Activated CD4-positive, alpha-beta T cell treated with anti-CD3 and anti-CD28 coated beads, Interleukin-10, Interleukin-2, amounts not matched to agents 100 ng/mL and 50 ng/mL, durations not matched to agents 16 hours and 8 hours (primary cell): ENCODE measurements at places on chromosomes 16 and 17.
A peak's percentile ranks its signal among the peaks of the same experiment; 100 is the strongest.

DNA sequence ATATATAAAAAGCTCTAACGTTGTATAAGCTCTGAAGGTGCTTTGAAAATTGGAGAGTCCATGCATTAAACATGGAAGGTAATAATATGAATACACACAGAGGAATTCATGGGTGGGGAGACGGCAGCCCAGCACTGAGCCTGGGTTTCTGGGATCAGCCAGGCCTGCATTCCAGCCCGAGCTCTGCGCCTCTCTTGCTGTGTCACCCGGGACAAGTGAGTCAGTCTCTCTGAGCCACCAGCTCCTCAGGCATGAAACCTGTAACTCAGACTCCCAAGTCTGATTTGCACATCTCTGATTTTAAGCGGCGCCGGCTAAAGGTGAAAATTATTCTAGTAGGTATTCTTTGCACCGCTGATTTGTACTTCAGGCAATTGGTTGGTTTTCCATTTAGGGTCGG is 238.8 kb downstream of the MRTFB start:
- no peak for DNase-seq

DNA sequence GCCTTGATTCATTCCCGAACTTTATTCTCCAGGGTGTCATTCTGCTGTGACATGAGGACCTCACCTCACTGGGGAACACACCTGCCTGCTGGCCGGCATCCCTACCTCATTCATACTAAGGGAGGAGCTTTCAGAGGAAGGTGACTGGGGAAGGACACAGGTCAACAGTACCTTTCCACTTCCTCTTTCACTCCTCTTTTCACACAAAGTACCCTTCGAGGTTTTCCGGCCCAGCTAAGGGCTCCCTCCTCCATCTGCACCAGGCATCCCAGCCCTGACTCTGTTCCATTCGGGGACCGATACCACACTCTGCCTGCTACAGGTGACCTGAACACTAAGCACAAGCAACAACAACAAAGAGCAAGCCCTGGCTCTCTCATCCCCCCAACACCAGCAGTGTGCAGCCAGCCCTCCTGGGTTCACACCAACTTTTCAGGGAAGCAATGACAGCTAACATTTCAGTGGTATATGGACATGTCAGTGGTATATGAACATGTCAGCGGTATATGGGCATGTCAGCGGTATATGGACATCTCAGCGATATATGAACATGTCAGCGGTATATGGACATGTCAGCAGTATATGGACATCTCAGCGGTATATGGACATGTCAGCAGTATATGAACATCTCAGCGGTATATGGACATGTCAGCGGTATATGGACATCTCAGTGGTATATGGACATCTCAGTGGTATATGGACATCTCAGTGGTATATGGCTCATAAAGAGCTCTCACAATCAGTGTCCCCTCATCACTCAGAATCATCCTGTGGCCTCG is 16.0 kb downstream of the TRIM25 start:
- no peak for DNase-seq

DNA sequence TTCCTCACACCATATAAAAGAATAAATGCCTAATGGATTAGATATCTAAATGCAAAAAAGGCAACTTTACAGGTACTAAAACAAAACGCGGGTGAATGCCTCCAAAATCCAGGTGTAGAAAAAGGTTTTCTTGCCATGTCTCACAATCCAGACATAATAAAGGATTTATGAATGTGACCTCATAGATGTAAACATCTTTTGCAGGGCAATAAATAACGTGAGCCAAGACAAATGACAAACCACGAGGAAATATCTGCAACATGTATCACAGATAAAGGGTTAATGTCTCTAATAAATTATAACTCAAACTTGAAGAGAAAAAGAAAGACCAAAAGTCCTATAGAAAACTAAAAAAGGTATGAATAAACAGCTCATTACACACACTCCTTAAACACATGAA is 180.7 kb downstream of the PARN start:
- no peak for DNase-seq

GRCh38 chr16:50061326-50061725 is 4.4 kb upstream of the HEATR3 start:
- no peak for DNase-seq

- peak; percentile 49 for DNase-seq
Measured at GRCh38 chr16:27515874-27516353, 33.8 kb downstream of the GTF3C1 start.

GRCh38 chr17:82248815-82249674 is 20.2 kb downstream of the SLC16A3 start:
- DNase-seq, result no peak

GRCh38 chr16:9630985-9631384 is 539.5 kb downstream of the HAPSTR1 start:
- DNase-seq, result no peak

GRCh38 chr16:90019543-90020259 is 445 bp upstream of the DBNDD1 start:
- peak; percentile 38 for DNase-seq

DNA sequence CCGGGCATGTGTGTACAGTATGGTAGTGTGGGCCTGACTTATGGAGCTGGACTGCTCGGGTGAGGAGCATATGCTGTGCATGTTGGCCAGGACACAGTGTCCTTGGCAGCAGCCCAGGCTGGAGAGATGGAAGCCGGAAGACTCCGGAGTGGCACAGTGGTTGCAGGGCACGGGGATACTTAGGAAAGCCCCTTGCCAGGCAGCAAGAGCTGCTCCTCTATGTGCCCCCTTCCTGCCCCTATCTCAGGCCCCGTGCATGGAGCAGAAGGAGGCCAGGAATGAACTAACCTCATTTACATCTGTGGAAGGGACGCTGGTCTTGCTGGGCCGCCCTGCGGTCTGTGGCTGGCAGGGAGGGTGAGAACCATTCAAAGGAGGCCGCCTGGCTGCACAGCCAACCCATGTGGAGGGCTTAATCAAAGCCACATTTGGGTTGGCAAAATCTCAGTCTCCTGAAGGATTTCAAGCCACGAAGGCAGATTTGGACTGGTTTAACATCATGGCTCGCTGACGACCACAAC is 32.2 kb upstream of the RCVRN start:
- DNase-seq, result no peak

DNA sequence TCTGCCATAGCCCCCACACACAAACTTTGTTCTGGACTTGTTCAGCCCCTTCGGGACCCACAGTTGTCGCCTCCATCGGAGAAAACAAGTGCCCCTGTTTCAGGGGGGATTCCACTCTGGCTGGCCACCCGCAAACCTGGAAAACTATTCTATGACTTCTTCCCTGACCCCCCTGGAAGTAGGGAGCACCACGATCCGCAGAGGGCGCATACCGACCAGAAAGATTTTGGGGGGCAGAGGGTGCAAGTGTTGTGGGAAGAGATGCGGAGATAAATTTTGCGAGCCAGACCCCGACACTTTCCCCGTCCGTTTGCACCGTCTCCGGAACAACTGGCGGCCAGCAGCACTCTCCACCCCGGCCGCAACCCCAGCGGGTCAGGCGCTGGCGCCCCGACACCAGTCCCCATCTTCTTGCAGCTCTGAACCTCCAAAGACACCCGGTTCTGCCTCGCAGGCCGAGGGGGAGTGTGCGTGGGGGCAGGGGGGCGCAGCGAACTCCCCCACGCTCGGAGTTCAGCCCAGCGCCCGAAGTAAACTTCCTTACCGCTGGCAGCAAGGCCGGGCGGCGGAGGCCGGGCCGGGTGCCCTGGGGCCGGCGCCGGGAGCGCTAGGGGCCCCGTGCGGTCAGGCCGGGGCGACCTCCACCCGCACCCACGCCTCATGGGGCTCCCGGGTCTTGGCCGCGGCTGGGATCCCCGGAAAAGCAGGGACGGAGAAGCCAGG is 744 bp downstream of the SALL1 start:
- DNase-seq, result no peak

GRCh38 chr17:33633446-33633845 is 340.4 kb upstream of the ASIC2 start:
- no peak for DNase-seq

DNA sequence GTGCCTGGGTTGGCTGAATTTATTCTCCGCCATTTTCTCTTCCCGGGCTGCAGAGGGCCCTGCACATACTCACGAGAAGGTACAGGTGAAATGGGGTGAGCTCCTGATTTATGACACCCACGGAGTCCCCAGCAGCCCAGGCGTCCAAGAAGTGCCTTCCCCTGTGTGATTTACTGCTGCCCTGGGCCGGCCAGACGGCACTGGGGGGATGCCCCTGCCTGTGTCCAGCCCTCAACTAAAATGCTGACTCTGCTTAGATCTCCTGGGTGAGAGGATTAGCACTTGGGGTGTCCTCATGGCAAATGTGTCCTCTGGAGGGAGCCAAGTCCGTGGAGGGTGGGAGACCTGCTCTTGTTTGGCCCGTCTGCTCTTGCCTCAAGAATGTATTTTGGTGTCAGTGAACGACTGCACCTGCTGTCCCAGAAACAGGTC is 132.4 kb downstream of the MAF start:
- no peak for DNase-seq

- DNase-seq, result no peak
Measured at GRCh38 chr17:78958641-78959127, 21.0 kb downstream of the LGALS3BP start.

GRCh38 chr16:84044118-84044488 is 1.5 kb upstream of the SLC38A8 start:
- no peak for DNase-seq

DNA sequence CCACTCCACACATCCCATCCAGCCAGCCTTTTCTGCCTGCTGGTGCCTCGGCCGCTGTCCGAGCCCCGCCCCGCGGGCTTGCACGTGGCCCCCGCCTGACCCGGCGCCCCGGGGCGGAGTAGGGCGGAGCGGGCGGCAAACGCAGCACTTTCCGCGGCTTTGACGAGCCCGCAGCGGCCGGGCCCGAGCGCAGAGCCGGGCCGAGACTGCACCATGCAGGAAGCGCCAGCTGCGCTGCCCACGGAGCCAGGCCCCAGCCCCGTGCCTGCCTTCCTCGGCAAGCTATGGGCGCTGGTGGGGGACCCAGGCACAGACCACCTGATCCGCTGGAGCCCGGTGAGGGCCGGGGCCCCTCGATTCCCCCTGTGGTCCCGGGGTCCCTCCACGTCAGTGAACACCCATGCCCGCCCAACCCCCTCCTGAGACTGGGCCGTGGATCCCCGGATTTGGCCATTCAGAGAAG is at the start of gene HSF4:
Gene HSF4 (plus strand): TSS at position 147 of the 463 bp plus-strand sequence. CDS start 67 bp downstream, at position 214.
- no peak for DNase-seq

DNA sequence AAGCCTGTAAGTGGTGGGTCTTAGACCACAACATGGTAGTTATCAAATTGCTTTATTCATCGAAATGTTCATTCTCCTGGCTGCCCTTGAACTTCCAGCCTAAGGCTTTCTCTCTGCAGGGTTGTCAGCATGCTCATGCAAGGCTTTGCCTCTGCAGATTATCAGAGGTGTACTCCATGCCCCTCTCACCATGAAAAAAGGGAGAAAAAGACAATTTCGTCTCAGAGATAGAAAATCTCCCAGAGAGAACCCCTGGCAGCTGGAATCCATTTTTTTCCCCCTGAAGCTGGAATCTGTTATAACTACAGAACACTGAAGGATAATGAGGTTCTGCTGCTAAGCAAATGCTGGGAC is 33.9 kb upstream of the METTL9 start:
- DNase-seq, result no peak

GRCh38 chr17:51427856-51428255 is 167.5 kb downstream of the UTP18 start:
- DNase-seq, result peak; percentile 81

DNA sequence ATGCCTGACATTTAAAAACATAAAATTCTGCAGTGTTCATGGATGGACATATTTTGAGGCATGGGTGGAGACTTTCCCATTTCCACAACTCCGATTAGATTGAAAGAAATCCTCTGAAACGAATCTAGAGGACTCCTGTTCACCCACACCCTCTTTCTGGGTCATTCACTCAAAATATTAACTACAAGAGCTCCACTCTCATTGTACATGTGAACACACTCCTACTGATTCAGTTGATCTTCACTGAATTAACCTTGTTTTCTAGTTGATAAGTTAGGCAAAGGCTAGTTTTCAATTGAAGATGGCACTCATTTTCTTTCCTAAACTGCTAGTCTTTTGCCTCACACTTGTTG is 44.1 kb downstream of the GRB7 start:
- DNase-seq, result no peak

GRCh38 chr16:57614536-57614935 is 13.9 kb upstream of the ADGRG1 start:
- peak; percentile 36 for DNase-seq

DNA sequence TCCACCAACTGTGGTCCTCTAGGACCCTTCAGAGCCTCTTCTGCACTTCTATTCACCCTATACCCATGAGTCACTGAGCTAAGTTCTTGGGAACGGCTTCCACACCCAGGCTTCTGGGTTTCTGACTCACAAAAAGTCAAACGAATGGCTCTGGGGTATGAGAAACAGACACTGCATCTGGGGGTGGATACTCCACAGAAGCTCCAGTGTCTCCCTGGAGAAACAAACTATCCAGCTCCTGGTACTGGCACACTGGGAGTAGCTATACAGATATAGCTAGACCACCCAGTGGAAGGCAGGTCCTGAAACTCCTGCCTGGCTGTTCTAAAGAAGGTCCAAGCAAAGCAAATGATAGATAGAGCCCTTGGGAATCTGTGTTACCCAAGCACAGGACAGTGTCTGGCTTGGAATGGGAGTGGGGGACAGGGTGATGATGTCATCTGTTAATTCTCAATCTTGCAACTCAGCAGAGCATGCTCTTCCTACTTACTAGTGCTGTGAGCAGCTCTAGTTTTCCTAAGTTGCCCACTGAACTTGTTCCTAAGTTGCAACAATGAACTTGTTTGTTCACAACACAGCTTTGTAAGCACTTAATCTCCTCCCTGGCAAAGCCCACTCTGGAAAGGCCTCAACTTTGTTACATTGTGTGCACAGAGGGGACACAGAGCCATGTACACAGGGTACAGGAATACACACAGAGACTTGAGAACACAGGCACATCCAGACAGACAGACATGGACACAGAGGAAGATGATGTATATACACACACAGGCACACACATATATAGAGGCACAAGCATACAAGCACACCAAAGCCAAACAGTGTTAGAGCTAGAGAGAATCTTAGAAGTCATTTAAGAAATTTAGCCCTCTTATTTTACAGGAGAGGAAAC is 6.7 kb downstream of the MMP28 start:
- no peak for DNase-seq

GRCh38 chr16:31130899-31131298 is 4.6 kb downstream of the PRSS8 start:
- DNase-seq, result no peak

GRCh38 chr17:32266389-32267301 is 1.0 kb downstream of the RHBDL3 start:
- no peak for DNase-seq

DNA sequence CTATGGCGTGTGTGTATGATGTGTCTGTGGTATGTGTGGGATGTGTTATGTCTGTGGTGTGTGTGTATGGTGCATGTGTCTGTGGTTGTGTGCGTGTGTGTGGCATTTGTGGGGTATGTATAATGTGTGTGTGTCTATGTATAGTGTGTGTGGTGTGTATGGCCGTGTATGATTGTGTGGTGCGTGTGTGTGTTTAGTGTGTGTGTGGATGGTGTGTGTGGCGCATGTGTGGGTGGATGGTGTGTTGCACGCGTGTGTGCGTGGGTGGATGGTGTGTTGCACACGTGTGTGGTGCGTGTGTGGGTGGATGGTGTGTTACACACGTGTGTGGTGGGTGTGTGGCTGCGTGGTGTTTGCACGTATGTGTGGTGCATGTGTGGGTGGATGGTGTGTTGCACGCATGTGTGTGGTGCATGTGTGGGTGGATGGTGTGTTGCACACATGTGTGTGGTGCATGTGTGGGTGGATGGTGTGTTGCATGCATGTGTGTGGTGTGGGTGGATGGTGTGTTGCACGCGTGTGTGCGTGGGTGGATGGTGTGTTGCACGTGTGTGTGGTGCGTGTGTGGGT is 5.6 kb upstream of the SLC38A10 start:
- DNase-seq, result no peak
